ENCODE measurements at places on chromosomes 1 and 21. TPM values are rescaled to one million over a fixed set of nuclear protein-coding genes. Genes with fewer than 3 reads are reported as not detected.

- peak; percentile 17 for DNase-seq
These were observed 28.4 kb downstream of the TNNT2 start for GRCh38 chr1:201349092-201349491.

DNA sequence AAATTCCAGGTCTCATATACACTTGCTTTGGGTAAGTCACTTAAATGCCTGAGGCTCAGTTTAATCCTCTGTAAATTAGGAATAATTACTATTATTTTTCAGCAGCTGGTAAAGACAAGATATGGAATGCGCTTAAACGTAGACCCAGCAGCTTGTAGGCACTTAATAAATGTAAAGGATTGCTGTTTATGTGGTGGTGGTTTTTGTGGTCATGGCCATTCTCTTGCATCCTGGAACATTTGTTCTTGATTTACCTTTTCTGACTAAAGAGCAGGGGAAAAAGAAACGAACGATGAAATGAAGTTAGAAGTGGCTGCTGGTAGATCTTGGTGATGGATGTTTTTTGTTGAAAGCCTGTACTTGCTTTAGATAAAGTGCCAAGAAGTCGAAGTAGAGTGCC is 195.0 kb upstream of the FOXD3 start:
- no peak for DNase-seq

DNA sequence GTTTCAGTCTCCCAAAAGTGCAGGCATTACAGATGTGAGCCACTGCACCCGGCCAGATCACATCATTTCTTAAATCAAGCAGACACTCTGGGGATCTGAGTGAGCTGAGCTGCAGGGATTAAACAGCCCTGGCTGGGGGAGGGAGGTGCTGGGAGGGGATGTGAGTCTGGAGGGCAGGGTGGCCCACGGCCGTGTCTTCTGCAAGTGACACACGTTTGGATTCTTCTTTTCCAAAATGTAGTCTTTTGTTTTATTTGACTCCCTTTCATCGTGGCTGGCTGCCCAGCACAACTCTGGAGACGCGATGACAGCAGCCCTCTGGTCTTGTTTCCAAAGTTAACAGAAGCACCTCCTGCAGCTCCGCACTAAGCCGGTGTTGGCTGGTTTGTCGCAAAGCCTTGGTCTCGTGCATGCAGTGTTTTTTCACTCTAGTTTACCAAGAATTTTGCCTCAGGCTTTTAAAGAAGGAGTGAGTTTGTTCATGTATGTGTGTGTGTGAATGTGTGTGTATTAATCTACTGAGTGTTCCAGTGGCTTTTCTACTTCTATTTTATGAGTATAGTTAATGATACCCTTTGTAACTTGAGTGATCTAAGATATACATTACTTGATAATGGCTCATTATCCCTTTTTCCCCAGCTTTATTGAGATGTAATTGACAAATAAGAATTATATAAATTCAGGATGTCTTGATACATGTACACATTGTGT is 2.8 kb upstream of the KRTAP10-5 start:
- DNase-seq: no peak

DNA sequence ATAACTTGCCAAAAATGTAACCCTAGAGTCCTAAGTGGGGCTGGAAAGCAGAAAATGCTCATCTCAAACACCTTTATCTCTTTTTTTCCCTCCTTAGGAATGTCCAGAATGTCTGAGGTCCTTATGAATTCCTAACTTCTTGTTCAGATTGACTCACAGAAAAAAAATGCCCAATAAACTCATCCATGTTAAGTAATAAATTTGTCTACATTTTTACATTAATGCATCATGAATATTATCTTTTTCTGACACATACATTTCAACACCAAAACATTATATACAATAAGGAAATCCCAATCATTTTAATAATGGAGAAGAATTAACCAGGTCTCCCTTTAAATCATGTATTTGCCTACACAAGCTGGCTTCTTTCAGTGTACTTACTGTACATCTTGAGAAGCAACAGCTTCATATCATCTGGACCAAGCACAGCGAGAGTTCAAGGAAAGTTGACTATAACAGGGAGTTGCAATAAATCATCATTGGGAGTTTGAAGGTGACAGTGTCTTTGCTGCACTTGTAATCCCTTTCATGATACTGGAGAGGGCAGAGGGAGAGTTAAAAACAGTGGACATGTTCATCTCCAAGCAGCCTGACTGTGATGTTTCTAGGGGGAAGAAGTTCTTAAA is 565.2 kb downstream of the LTN1 start:
- no peak for DNase-seq

DNA sequence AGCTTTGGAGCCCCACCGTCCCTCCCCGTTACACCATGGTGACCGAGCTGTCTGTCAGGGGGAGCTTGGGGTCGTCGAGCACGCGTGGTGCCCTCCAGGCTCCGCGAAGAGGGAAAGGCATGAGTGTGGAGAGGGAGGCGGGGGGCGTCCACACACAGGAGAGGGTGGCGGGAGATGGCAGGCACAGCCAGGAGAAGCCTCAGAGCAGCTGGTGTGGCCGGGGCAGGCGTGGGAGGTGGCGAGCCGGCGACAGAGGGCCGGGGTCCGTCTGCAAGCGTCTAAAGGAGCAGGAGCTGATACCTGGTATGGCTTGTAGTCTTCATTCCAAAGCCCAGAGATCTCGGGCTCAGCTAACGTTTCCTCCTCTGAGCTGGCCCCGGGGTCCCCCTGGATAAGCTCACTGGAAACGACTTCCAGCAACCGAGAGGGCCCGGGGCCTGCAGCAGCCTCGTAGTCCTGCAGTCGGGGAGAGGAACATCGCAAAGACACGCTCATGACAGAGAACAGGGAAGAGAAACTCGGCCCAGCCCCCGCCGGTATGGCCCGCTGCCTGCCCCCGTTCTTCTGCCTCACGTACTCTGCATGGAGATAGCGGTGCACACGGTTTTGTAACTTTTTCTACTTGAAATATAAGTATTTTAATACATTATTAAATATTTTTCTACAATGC is 37.4 kb downstream of the CFAP74 start:
- DNase-seq: no peak

GRCh38 chr1:172554915-172555314 is 22.0 kb downstream of the SUCO start:
- DNase-seq: no peak

- no peak for DNase-seq
These were observed 3.3 kb downstream of the MX1 start for GRCh38 chr21:41429305-41429704.

GRCh38 chr1:109802901-109803561 is 39.3 kb upstream of the EPS8L3 start:
- DNase-seq: peak; percentile 15

DNA sequence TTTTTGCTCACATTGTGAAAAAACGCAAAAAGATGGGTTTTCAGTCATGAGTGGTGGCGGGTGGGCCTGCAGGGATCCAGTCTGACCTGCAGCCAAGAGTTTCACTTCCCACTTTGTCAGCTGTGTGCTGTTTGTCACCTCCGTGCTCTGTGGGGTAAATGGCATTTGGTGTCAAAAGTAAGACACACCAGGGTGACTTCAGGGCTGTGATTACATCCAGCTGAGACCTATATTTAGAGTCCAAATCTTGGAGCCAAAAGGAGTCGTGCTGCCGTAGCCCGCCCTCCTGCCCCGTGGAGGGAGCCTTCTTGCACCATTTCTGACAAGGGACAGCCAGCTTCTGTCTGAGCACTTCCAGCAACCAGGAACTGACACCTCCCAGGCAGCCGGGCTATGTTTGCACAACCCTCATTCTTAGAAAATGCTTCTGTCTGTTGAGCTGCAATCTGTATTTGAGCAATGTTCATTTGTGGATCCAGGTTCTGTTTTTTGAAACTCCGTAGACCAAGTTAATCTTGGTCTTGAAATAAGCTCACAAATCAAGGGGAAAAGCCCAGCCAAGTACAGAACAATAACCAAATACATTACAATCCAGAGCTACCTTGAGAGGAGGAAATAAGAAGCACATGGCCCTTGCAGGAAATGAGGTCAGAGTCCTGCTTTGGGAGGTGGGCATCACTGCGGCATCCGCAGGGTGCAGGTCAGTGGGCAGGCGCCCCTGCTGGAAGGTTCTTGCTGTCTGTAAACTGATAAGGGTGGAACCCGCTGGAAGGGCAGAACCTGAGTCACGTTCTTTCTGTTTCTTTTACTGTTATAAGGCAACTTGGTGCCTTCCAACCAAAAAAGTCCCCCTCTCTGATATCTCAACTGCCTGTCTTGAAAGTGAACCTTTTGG is 14.4 kb downstream of the ABCG1 start:
- DNase-seq: no peak

DNA sequence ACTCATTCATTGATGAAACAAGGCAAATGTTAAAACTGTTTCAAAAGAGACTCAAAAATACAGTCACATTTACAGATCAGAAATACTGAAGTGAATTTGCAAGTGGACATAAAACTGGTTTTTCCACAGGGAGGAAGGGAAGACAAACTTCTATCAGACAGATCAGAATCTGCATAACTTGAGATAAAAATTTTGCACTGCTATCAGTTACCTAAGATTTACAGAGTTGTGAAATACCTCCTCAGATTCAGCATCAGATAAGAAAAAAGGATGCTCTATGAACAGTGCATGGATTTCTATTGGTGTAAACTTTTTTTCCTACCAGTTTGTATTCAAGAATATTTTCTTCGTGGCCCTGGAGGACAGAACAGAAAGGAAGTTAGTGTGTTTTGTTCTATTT is 575.4 kb downstream of the RWDD3 start:
- no peak for DNase-seq

- DNase-seq: no peak
These were observed 87.2 kb upstream of the CNIH3 start for GRCh38 chr1:224528900-224529299.

DNA sequence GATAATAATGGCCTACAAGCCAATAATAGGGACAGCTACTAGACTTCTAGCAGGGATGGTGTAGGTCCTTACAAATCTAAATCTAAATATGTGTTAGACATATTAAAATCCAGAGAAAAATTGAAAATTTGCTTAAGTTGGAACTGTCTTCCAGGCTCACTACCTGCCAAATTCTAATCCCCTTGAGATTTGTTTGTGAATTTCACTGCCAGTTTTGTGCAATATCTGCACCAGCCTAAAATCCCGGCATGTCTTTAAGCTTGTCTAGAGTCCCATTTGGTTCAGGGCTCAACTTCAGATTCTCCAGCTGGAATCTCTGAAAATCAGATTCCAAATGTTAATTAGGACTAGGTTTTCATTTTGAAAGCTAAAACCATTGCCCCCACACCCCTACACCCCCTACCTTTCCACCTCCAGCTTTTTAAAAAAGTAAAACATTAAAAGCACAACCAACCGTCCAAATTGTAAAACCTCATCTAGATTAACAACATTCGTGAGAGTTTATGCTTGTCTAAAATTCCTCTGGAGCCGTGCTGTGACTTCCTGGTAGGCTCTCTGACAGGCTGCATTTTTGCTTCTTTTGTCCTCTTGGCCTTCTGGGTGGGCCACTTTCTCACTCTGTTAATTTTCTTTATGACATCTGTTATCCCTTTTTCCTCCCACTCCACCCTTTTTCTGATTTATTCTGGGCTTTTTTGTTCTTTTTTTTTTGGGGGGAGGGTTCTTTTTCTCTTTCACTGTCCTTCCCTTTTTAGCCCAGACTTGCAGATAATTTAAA is 348.7 kb downstream of the PAPPA2 start:
- no peak for DNase-seq

- no peak for DNase-seq
These were observed 170.5 kb downstream of the TOMM20 start for GRCh38 chr1:234958066-234958705.

GRCh38 chr1:224980181-224980580 is 50.7 kb downstream of the DNAH14 start:
- no peak for DNase-seq

GRCh38 chr21:20010691-20011200 is 987.5 kb upstream of the NCAM2 start:
- DNase-seq: no peak

GRCh38 chr1:228920831-228921230 is 185.6 kb downstream of the RHOU start:
- DNase-seq: no peak

- no peak for DNase-seq
These were observed 178.1 kb downstream of the SLC45A1 start for GRCh38 chr1:8495928-8496401.

DNA sequence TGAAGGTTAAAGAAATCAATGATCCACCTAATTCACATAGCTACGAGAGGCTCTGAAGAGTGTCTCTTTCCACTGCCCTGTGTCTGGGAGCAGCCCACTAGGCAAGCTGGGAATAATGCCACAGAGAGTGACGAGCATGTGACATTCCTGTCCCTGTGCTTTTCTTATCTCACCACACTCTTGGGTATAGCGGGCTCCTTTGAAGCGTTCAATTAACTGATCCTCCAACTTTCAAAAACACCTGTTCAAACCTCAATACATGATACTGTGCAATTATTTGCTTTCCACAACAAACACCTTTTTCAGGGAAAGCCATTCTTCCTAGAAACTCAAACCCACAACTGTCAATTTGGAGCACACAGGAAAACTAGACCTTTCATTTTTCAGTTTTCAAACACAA is 43.4 kb downstream of the PLPP3 start:
- no peak for DNase-seq

GRCh38 chr1:47431534-47431933 is 6.3 kb upstream of the FOXD2 start:
- DNase-seq: no peak

ZNF691 gene
- 9.5 TPM for total RNA-seq

PLA2G2C gene
- total RNA-seq: not detected

PEAR1 gene
- total RNA-seq: 1.8 TPM

C1orf94 gene
- 0.45 TPM for total RNA-seq

STK40 gene
- 12.2 TPM for total RNA-seq

GJC2 gene
- 0.73 TPM for total RNA-seq

SLC1A7 gene
- total RNA-seq: not detected

LIN28A gene
- total RNA-seq: not detected

PDE9A gene
- 23.5 TPM for total RNA-seq

Data from cerebellum (tissue), 4 donors.